ENCODE measurements at places on chromosomes 5 and 9.
A peak's percentile ranks its signal among the peaks of the same experiment; 100 is the strongest.

- no peak for DNase-seq
Measured at GRCh38 chr9:132244582-132245455, 83.0 kb downstream of the NTNG2 start.

DNA sequence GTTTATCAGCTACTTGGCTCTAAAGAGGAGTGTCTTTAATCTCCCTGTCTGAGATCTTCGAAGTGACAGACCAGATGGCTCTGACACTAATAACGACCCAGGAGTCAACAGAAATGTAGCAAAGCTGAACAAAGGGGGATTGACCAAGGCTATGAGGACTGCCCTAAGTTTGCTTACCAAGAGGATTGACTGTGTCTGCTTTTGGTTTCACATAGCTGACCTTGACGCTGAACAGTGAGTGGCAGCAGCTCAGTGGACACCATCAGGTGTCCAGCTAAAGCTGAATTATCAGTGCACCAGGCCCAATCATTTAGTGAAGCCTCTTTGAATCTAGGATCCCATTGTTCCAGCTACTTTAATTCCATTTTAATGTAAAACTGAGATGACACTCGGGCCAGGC is 262.6 kb downstream of the COX7C start:
- DNase-seq: no peak

GRCh38 chr9:112360047-112360804 is 19.7 kb upstream of the HSDL2 start:
- DNase-seq: no peak

GRCh38 chr9:80797831-80798688 is 891.3 kb downstream of the TLE1 start:
- no peak for DNase-seq

GRCh38 chr5:100464418-100464817 is 70.8 kb upstream of the FAM174A start:
- DNase-seq: no peak

- DNase-seq: no peak
Measured at GRCh38 chr9:109507421-109507838, 9.3 kb upstream of the PTPN3 start.

DNA sequence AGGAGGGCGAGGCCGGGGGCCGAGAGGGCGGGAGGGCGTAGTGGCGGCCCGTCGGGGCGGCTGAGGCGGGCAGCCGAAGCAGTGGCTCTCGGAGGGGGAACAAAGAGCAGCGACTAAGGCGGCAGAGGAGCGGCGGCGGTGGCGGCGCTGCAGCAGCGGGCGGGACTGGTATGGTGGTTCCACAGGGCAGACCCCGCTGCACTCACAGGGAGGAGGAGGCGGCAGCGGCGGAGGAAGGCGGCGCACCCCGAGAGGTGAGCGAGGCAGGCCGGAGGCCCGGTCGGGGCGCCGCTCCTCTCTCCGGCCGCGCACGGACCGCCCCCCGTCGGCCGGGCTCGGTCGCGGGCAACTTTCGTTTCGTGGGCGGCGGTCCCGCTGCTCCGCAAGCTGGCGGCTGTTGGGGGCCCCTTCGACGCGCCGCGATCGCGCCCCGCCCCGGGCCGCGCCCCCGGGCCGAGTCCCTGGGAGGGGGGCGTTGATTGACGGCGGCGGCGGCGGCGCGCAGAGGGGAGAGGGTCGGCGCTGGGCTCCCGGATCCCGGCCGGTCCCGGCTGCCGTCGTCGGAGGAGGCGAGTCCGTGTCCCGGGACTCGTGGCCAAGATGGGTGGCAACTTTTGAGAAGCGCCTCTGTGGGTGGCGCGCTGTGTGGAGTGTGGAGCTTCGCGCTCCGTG is 467 bp downstream of the CNOT6 start:
- no peak for DNase-seq

DNA sequence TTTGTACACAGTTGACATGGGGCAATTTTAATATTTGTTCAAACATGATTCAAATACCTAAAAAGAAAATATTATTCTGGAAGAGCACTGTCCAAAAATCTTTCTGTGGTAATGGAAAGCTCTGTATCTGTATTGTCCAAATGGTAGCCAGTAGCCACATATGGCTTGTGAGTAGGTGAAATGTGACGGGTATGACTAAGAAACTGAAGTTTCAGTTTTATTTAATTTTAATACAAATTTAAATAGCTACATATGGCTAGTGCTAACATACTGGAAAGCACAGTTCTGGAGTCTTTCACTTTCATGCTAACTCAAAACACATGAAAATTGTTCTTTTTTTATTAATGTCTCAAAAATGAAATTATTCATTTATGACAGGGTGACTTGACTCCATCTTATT is 132.6 kb downstream of the PLK2 start:
- no peak for DNase-seq

DNA sequence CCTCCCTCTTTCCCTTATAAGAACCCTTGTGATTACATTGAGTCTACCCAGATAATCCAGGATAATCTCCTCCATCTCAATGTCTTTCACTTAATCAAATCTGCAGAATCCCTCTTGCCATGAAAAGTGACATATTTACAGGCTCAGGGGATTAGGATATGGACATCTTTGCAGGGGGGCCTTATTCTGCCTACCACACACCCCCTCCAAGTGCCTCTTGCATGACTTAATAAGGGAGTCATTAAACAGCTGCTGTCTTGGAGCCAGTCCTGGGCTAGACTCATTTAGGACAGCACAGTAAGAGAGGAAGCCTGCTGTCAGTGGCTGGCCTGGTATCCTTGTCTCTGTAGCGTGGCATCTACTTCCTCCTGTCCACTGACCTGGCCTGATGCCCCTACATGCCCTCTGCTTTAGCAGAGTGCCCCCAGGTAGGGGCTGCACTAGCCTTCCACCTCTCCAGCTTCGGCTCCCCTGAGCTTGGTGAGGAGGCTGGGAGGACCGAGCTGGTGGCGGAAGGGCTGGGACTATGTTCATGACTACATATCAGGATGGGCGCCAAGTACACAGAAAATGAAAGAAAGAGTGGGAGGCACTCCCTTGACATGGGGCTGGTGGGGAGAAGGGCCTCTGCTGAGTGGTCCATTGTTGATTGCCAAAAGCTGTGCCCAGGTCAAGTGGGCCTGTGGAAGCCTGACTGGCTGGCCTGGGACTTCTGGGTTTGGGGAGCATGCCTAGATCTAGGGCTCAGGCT is 17.2 kb downstream of the ENHO start:
- DNase-seq: no peak

DNA sequence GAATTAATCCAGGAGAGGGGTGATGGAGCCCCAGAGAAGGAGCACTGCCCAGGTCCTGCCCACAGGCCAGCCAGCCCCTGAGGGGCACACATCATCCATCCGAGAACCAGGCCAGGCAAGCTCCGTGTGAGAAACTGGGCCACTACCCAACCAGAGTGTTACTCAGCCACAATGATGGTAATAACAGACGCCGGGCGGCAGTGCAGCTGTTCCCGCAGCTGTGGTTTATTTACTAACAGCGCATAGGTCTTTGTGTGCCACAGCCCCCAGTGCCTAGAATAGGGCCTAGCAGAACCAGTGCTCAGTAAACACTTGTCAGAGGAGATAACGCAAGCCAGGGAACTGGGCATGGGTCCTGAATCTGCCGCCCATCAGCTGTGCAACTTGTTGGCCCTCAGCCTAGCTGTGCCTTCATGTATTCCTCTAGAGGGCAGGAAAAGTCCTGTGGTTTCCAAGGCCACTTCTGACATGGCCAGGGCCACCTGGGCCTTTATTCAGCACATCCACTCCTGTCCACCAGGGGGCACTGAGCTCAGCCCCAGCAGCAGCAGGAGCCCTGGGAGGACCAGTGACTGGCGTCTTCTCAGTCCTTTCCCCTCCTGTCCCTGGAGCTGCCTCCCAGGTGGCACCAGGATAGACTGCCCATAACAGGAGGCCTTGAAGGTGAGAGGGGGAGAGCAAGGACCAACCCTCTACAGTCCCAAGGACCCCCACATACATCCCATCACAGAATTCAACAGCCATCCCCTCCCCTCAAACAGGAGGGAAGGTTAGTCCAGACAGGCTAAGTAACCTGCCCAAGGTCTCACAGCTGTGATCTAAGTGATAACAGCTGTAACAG is 2.1 kb downstream of the MXD3 start:
- no peak for DNase-seq

GRCh38 chr5:140608722-140609121 is 24.3 kb downstream of the CD14 start:
- no peak for DNase-seq

DNA sequence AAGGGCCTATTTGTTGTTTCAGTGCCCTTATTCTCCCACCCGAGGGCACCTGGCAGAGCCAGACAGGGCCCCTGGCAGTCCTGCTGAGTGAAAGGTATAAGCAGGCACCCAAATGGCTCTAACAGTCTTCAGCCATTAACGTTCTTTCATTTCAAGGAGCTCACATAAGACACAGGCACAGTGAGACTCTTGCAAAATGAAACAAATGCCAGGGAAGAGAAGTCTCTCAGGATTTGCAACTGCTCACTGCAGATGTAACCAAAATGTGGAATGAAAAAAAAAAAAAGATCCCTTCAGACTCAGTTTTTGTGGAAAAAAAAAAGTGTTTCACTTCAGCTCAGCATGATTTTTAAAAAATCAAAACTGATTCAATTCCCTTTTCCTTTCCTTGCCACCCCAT is 155.4 kb upstream of the LHFPL2 start:
- no peak for DNase-seq

DNA sequence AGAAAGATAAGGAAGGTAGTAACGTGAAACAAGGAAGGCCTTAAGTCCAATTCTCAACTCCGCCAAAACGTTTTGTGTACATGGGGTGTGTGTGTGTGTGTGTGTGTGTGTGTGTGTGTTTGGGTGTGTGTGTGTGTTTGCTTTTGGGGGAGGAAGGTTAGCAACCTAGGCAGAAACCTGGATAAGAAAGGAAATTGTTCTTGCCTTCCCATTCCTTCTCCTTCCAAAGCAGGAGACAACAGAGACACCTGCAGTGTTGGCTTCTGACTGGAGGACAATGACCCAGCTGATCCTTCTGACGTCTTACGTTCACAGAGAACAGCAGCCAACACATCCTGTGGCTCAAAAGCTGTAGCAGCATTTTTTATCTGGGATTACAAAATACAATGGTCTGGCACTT is 4.1 kb upstream of the CCNG1 start:
- no peak for DNase-seq

DNA sequence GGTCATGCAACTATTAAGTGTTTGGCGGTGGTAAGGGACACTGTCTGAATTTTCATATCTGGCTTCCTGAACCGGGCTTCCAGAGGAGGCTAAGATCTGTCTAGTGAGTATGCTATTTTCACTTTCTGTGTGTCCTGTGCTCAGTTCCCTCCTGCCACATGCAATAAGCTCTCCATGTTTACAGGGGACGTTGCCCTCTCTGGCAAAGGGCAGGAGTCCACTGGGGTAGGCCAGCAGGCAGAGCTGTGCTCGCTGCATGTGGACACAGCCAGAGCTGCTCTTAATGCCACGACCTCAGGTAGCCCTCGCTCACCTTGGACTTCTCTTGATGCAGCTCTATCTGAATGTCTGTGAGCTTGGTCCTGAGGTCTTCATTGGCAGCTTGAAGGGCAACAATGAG is 111.2 kb downstream of the JAKMIP2 start:
- no peak for DNase-seq

GRCh38 chr5:57529864-57530263 is 47.3 kb upstream of the ACTBL2 start:
- no peak for DNase-seq

- no peak for DNase-seq
Measured at GRCh38 chr5:169251333-169252084, 49.4 kb downstream of the SLIT3 start.

DNA sequence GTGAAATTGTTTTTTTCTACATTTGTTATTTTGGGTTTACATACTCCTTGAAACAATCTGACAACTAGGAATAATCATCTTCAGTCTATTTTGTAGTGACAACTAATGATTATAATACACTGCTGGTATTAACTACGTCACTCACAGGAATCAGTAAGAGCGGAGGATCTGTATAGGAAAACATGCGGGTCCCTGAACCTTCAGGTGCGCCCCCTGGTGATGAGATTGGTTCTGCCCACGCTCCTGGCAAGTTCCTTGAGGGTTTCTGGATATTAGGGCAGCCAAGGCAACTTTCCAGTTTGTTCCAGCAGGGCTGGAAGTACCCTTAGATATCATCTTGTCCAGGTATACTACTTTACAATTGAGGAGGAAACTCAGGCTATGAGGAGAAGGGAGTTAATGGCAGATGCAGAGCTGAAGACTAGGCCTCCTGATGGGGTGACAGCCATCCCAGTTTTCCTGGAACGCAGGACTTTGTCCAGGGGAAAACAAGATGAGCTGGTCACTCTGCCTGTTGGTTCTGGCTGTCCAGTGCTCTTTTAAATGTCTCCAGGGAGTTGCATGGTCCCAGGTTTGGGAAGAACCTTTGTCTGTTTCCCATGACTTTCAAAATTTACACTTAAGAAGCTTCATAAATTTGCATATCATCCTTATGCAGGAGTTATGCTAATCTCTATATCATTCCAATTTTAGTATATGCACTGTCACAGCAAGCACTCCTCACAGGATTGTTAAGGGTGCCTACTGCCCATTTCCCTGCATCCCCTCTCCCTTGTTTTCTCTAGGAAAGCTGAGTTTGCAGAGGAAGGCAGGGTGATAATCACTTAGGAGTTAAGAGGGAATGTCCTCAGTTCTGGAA is 14.9 kb upstream of the WNT8A start:
- peak; percentile 78 for DNase-seq

DNA sequence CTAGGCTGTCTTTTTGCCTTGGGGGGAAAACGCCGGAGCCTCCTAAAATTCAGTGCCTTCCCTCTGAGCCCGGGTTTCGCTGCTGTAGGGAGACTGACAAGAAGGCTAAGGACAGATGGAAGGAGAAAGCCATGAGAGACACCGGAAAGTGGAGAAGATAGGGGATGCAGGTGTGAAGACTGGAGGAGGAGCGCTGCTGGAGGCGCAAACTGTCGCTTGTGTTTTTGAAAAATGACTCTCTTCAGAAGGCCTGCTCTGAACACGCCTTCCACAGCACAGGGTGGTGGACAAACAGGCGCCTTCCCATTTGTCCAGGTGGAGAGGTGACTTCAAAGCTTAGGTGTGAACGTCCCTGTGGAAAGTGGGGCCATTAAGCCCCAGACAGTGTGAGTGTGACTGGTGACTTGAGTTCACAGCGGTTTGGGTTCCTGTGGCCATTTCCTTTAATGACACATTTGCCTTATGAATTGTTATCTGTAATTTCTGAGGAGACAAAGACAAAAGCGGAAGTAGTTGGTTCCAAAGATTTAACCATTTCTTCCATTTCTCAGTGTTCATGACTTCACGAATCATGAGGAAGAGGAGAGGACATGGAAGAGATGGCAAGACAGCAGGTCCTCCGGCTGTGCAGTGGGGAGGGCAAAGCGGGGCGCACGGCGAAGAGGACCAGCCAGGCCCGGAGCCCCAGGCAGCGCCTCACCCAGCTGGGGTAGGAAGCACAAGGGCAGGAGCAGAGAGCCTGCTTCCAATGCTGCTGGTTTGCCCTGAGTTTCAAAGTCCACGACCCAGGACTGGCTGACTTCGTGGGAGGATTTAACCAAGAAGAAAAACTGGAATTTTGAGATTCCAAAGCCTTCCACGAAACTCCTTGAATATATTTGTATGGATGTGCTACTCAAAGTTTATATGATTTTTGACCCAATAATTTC is 27.8 kb upstream of the SEMA4D start:
- no peak for DNase-seq

DNA sequence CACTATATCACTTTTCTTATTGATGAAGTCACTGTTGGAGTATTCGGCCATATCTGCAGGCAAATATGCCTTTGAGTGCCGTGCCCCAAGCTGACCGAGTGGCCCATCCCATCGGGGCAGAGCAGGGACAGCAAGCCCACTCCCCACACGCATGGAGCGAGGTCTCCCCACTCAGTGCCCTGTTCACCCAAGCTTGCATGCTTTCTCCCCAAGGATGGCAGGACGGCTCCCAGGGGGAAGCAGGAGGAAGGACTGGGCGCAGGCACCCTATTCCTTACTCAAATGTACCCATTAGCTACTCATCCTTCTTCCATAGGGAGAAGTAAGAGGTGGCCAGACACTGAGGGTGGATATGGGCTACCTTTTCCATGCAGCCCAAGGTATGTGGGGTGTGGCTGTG is 309.0 kb downstream of the IRX1 start:
- no peak for DNase-seq

Data from coronary artery (tissue), 2 donors.